ENCODE measurements at places on chromosomes 5 and 9. TPM values are rescaled to one million over a fixed set of nuclear protein-coding genes. Genes with fewer than 3 reads are reported as not detected.
A peak's percentile ranks its signal among the peaks of the same experiment; 100 is the strongest.

C8G gene
- 1.2 TPM for total RNA-seq

SLC34A1 gene
- total RNA-seq = not detected

SELENOP gene
- total RNA-seq = 636 TPM

TTLL11 gene
- 5.4 TPM for total RNA-seq

NSUN2 gene
- total RNA-seq = 37.5 TPM

HAVCR2 gene
- 50.9 TPM for total RNA-seq

DNA sequence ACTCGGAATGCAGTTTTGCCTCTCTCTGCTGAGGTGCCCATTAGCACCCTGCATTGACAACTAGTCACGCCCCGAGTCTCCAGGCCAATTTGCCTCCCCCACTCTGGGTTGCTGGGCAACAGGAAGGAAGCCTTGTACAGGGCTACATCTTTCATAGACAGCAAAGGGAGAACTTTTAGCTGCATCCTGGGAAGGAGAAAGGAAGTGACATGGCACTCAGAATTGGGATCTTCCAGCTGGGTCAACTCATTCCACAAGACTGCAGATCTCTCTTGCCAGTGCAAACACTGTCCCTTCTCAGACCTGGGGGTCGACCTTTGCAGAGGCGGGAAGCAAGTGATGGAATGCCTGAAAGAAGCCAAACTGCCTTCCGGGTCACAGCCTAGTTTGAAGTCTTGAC, 282.0 kb downstream of the SLIT3 start:
- H3K27me3 ChIP-seq = no peaks in the 10 kb centered on the region
- H3K36me3 ChIP-seq = no peaks in the 10 kb centered on the region
- H3K4me1 ChIP-seq = no peaks in the 10 kb centered on the region
- no peak for DNase-seq
- no peak overlapping the region for H3K4me3 ChIP-seq
- H3K27ac ChIP-seq = no peak overlapping the region

DNA sequence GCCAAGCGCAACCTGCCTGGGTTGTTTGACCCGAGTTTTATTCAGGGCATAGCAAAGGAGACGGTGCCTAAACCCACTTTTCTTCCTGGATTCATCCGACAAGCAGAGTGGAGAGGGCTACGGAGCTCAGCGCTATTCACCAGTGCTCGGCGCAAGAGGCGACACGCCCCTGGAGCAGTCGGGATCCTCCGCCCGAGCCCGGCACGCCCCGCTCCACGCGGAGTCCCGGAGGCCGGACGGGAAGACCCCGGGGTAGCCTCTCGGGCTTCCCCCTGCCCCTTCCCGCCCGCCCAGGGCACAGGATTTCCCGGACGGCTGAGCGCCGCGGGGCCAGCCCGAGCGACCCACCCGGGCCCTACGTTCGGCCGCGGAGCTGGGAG, 427 bp downstream of the SERINC5 start:
- H3K36me3 ChIP-seq = no peaks in the 10 kb centered on the region
- H3K27me3 ChIP-seq = no peaks in the 10 kb centered on the region
- H3K4me1 ChIP-seq = peaks cover 22% of the 10 kb centered on the region
- DNase-seq = no peak
- peak overlapping the region; percentile 96 for H3K27ac ChIP-seq

GRCh38 chr5:110916381-110917049, 155.0 kb upstream of the TSLP start:
- H3K36me3 ChIP-seq = no peaks in the 10 kb centered on the region
- no peak overlapping the region for H3K4me3 ChIP-seq
- no peak overlapping the region for H3K27ac ChIP-seq
- H3K4me1 ChIP-seq = no peaks in the 10 kb centered on the region

GRCh38 chr9:20472342-20473045, 149.8 kb downstream of the MLLT3 start:
- DNase-seq = no peak
- H3K4me1 ChIP-seq = no peaks in the 10 kb centered on the region
- H3K36me3 ChIP-seq = no peaks in the 10 kb centered on the region
- H3K4me3 ChIP-seq = no peak overlapping the region

DNA sequence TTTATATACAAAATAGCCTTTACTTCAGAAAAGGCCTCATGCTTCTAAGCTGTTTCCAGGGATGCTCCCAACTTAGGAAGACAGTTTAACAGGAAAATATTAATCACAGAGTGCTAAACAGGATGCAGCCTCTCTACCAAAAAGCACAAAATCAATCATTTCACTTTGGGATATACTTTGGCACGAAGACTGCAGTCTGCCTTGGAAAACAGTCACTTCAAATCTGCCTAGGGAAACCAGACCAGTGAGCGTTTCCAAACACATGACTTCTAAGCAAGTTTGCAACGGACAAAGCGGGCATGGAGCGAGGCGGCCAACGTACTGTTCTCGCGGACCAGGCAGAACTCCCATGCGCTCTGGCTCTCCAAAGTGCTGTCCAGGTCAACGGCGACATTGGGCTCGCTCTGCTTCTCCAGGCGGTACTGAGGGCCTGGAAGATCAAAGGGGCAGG, 201.0 kb downstream of the MAPKAP1 start:
- H3K27me3 ChIP-seq = no peaks in the 10 kb centered on the region
- no peak overlapping the region for H3K4me3 ChIP-seq
- no peaks in the 10 kb centered on the region for H3K4me1 ChIP-seq
- H3K27ac ChIP-seq = peak overlapping the region; percentile 54

GRCh38 chr9:121221664-121222055, 20.0 kb upstream of the RAB14 start:
- H3K4me1 ChIP-seq = no peaks in the 10 kb centered on the region
- no peaks in the 10 kb centered on the region for H3K27me3 ChIP-seq
- no peak for DNase-seq
- no peaks in the 10 kb centered on the region for H3K36me3 ChIP-seq
- H3K27ac ChIP-seq = no peak overlapping the region

DNA sequence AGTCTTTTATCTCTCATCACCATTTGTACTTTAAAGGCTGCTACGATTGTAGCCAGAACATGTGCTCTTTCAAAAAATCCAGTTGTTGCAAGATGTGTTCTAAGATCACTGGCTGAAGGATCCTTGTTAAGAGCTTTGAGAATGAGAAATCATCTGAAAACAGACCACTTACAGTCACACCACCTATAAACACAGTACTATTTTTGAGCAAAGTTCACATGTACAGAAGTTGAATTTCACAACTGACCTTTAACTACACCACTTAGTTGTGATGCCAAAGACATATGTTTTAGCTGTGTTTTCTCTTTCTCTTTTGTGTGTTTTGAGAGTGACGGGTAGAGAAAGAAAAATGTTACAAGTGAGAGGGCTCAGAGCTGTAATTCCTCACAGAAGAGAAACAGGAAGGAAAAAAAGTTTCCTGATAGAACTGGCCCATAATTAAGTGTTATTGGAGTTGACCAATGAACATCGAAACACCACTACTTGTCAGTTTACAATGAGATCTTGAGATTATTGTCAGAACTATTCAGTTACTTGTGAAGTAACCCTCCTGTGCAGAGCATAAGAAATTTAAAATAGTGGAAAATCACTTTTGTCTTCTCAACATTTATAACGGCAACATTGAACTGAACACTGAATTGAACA, 245.4 kb downstream of the MLLT3 start:
- DNase-seq = no peak
- H3K27me3 ChIP-seq = no peaks in the 10 kb centered on the region
- H3K36me3 ChIP-seq = no peaks in the 10 kb centered on the region

- no peaks in the 10 kb centered on the region for H3K36me3 ChIP-seq
- H3K27me3 ChIP-seq = no peaks in the 10 kb centered on the region
- no peak overlapping the region for H3K4me3 ChIP-seq
- no peak overlapping the region for H3K27ac ChIP-seq
- H3K4me1 ChIP-seq = no peaks in the 10 kb centered on the region
- DNase-seq = no peak
These were observed 163.5 kb upstream of the MSX2 start for GRCh38 chr5:174560861-174561260.

DNA sequence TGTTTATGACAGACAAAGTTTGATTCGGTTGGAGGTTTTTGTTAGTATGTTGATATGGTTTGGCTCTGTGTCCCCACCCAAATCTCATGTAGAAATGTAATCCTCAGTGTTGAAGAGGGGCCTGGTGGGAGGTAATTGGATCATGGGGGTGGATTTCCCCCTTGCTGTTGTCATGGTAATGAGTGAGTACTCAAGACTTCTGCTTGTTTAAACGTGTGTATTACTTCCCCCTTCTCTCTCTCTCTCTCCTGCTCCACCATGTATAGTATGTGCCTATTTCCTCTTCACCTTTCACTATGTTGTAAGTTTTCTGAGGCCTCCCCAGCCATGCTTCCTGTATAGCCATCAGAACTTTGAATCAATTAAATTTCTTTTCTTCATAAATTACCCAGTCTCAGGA, 415.1 kb downstream of the HCN1 start:
- no peak overlapping the region for H3K27ac ChIP-seq
- H3K4me3 ChIP-seq = no peak overlapping the region
- no peaks in the 10 kb centered on the region for H3K4me1 ChIP-seq

DNA sequence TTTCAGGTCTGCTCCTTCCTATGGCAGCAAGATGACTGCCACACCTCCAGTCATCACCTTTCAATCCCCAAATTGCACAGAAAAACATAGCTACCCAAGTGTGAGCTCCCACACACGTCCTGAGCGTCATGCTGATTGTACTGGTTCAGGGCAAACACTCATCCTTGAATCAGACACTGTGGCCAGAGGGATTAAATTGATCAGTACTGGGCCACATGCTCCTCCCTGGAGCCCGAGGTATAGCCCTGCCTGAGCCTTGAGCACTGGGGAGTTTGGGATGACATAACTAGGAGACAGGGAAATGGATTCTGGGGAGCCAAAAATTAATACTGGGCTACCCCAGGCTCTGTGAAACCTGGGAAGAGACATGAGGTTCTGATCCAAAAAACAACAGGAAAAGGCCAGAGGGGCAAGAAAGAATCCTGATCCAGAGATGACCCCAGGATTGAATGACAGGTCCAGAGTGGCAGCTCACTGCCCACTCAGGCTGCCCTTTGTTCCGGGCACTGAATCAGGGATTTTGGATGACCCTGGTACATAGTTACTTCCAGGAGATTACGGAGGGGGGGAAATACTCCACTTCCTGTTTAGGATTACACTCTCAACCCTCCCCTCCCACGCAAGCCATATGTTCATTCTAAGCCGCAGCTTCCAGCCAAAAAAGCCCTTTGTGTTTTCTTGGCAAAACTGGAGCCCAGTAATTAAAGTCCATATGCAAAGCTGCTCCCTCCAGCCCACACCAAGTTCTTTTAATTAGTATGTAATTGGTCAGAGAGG, 141.6 kb upstream of the SPRY4 start:
- no peak for DNase-seq
- H3K27me3 ChIP-seq = no peaks in the 10 kb centered on the region
- no peaks in the 10 kb centered on the region for H3K36me3 ChIP-seq
- no peak overlapping the region for H3K27ac ChIP-seq
- H3K4me1 ChIP-seq = no peaks in the 10 kb centered on the region
- no peak overlapping the region for H3K4me3 ChIP-seq

- DNase-seq = no peak
- no peaks in the 10 kb centered on the region for H3K27me3 ChIP-seq
- no peaks in the 10 kb centered on the region for H3K36me3 ChIP-seq
- no peak overlapping the region for H3K27ac ChIP-seq
- no peak overlapping the region for H3K4me3 ChIP-seq
These were observed 212.9 kb upstream of the RASA1 start for GRCh38 chr5:87054821-87055220.

- H3K36me3 ChIP-seq = no peaks in the 10 kb centered on the region
- no peak overlapping the region for H3K4me3 ChIP-seq
- no peak for DNase-seq
- no peaks in the 10 kb centered on the region for H3K4me1 ChIP-seq
- no peak overlapping the region for H3K27ac ChIP-seq
These were observed 120.2 kb downstream of the KIAA0825 start for GRCh38 chr5:94498199-94498598.

DNA sequence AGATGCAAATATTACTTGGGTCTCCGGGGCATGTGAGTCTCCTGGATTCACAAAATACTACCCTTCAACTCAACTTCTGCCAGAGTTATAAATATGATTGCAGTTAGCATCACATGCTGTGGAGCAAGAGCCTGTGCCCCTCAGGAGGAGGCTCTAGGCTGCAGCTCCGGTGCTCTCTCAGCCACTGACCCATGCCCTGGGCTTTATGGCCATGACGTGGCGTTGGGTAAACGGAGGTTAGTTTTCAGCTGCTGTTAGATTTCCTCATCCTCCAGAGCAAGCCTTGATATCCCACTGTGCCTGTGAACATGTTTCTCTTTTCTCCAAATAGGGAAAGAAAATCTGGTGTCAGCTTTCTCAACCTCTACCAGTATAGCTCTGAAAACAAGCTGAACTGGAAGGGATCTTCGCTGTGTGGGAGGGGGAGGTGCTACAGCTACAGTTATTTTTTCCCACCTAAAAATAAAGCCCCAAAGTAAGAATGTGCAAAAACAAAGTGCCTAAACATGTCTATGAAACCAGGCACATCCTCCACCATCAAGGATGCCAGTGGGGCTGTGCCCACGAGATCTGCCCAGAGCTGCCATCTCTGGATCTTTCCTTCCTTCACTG, 124.4 kb upstream of the GPR151 start:
- no peak overlapping the region for H3K27ac ChIP-seq
- H3K4me3 ChIP-seq = no peak overlapping the region
- H3K4me1 ChIP-seq = no peaks in the 10 kb centered on the region
- H3K36me3 ChIP-seq = no peaks in the 10 kb centered on the region

DNA sequence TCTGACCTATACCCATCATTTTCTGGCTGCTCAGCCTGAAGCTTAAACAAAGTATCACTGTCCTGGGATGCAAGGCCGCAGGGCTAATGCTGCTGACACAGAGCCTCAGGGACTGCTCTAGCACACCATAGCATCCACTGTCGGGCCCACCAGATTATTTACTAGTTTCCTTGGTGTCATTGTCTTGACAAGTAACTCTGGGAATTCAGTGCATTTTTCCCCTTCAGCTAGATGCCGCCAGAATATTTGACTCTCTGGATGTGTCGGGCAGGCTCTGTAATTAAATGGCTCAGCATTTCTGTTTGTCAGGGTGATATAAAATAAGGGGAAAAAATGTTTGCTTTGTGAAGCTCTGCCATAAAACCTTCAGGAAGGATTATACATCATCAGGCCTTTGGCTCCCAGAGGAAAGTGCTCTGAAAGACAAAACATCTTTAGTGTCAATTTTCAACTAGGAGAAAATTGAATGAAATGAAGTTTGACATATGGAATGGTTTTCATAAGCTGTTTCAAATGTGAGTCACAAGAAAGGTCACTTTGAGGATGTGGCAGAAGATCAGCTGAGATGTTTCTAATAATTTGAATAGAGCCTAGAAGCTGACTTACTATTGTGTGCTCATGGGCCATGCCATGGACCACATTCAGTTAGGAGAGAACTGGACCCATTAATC, 350.1 kb downstream of the TMEM232 start:
- no peak for DNase-seq
- no peaks in the 10 kb centered on the region for H3K27me3 ChIP-seq
- H3K4me1 ChIP-seq = no peaks in the 10 kb centered on the region
- no peak overlapping the region for H3K4me3 ChIP-seq

DNA sequence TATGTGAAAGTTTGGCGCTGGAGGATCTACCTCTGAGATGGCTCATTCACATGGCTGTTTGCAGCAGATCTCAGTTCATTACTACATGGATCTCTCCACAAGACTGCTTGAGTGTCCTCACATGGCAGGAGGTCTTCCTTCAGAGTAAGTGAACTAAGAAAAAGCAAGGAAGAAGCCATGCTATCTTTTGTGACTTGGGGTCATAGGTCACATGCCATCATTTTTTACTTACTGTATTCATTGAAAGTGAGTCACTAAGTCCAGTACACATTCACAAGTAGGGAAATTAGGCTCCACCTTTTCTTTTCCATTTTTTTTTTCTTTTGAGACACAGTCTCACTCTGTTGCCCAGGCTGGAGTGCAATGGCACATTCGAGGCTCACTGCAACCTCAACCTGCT, 8.7 kb upstream of the CDKN2AIPNL start:
- no peak overlapping the region for H3K4me3 ChIP-seq
- DNase-seq = no peak
- no peaks in the 10 kb centered on the region for H3K4me1 ChIP-seq
- H3K27ac ChIP-seq = no peak overlapping the region
- no peaks in the 10 kb centered on the region for H3K36me3 ChIP-seq

Data from left lung (tissue), 14 donors.